ENCODE measurements at places on chromosomes 2 and 18. TPM values are rescaled to one million over a fixed set of nuclear protein-coding genes. Genes with fewer than 3 reads are reported as not detected.

GRCh38 chr18:2884706-2885285 is 38.0 kb downstream of the EMILIN2 start:
- H3K4me1 ChIP-seq, result no peaks in the 10 kb centered on the region
- DNase-seq, result no peak
- peaks cover 24% of the 10 kb centered on the region for H3K36me3 ChIP-seq
- no peaks in the 10 kb centered on the region for H3K27me3 ChIP-seq
- H3K27ac ChIP-seq, result no peak overlapping the region

GRCh38 chr18:10927286-10927992 is 221.9 kb downstream of the PIEZO2 start:
- no peak for DNase-seq
- H3K4me3 ChIP-seq, result no peak overlapping the region
- peaks cover 19% of the 10 kb centered on the region for H3K4me1 ChIP-seq
- no peak overlapping the region for H3K27ac ChIP-seq
- H3K36me3 ChIP-seq, result no peaks in the 10 kb centered on the region
- H3K27me3 ChIP-seq, result no peaks in the 10 kb centered on the region

- no peak for DNase-seq
- no peaks in the 10 kb centered on the region for H3K27me3 ChIP-seq
- H3K27ac ChIP-seq, result no peak overlapping the region
These were observed 6.1 kb downstream of the FIGN start for GRCh38 chr2:163729636-163730273.

DNA sequence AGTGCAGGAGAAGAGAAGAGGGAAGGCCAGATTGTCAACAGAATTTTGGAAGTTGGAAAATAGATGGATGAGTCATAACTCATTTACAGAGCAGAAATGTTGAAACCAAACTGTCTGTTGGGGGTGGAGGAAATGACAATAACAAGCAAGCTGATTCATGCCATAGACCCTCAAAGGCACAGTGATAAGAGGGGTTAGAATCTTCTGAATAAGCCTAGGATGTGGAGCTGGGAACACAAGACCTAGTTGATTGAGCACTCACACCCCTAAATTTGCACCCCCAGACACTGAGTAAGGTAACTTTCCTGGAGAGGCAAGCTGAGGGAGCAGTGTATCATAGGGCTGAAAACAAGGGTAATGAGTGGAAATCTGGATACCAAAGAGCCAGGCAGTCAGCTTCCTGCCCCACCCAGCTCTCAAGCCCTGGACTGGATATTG is 141.4 kb downstream of the SCG2 start:
- no peaks in the 10 kb centered on the region for H3K36me3 ChIP-seq
- H3K27me3 ChIP-seq, result no peaks in the 10 kb centered on the region
- H3K27ac ChIP-seq, result no peak overlapping the region
- H3K4me1 ChIP-seq, result no peaks in the 10 kb centered on the region
- H3K4me3 ChIP-seq, result no peak overlapping the region

The ABCG8 gene
- total RNA-seq, result not detected

The SGPP2 gene
- total RNA-seq, result not detected

DNA sequence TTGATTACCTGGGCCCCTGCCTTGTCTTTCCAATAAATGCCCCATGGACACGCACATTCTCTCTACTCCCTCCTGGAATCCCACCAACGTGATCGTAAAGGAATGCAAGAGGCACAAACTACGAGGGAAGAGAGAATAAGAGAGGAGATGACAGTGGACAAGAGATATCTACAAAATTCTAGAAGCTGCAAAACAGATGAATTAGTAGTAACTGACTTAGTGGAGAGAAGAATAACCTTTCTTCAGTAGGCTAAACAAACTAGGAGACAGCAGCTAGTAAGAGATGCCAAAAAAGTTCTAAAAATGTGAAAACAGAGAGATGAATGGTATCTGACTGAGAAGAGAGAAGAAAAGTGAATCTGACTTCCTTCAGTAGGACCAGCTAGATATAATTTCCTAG is 43.5 kb upstream of the MYCN start:
- H3K4me3 ChIP-seq, result no peak overlapping the region
- H3K27ac ChIP-seq, result no peak overlapping the region
- no peak for DNase-seq
- H3K4me1 ChIP-seq, result no peaks in the 10 kb centered on the region

GRCh38 chr18:31789409-31789808 is 28.7 kb upstream of the SLC25A52 start:
- H3K36me3 ChIP-seq, result no peaks in the 10 kb centered on the region
- H3K27ac ChIP-seq, result no peak overlapping the region
- no peaks in the 10 kb centered on the region for H3K4me1 ChIP-seq
- no peaks in the 10 kb centered on the region for H3K27me3 ChIP-seq
- no peak for DNase-seq

The LRATD1 gene
- total RNA-seq, result 9.9 TPM
